ENCODE measurements at places on chromosomes 6 and 20. TPM values are rescaled to one million over a fixed set of nuclear protein-coding genes. Genes with fewer than 3 reads are reported as not detected.

CCN6 gene
- not detected for total RNA-seq

HMGCLL1 gene
- 5.0 TPM for total RNA-seq

DCDC2 gene
- not detected for total RNA-seq

KCNQ2 gene
- total RNA-seq = 39.5 TPM

ARFRP1 gene
- 32.6 TPM for total RNA-seq

HLA-DMA gene
- 11.9 TPM for total RNA-seq

SCRT2 gene
- total RNA-seq = not detected

HRH3 gene
- total RNA-seq = 1.7 TPM

GPR63 gene
- total RNA-seq = 18.2 TPM

OXT gene
- not detected for total RNA-seq

GRM1 gene
- total RNA-seq = 0.79 TPM

DNA sequence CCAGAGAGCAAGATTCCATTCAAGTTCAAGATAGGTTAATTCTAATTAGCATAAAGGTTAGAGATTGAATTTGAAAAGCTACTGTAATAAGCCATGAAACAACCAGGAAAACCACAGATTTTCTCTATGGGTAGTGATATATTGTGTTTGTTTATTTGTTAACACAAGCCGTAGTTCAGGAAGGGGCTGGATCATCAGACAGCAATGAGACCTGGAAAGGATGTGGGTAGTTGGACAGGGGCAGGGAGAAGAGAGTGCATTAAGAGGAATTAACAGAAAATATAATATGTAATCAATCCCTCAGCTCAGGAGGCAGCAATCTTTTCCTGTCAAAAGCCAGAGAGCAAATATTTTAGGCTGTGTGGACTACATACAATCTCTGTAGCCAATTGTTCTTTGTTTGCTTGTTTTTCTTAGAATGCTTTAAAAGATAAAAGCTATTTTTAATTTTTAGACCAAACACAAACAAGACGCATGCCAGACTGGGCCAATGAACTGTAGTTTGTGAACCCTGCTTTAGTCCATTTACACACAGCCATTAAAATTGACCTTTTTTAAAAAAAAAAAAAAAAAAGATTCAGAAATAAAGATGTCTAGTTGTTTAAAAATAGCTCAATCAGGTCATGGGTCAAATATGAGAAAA is 398.7 kb upstream of the MARCKS start:
- no peak overlapping the region for H3K27ac ChIP-seq
- H3K27me3 ChIP-seq = no peaks in the 10 kb centered on the region
- no peak overlapping the region for H3K4me3 ChIP-seq
- no peaks in the 10 kb centered on the region for H3K36me3 ChIP-seq

DNA sequence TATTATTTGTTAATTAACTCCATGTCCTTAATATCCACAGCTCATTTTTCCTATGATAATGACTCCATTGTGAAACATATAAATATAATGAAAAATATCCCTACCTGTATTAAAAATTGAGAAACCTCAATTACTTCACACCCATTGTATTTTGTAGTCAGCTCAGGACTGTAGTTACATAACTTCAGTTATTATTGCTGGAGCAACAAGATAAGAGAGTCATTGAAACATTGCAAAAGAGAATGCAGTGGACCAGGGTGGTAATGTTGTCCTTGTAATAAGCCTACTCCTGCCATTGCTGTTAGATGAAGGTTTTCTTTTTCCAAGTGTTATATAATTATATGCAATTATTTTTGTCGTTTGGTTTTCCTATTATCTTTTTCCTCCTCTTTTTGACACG is 184.4 kb downstream of the PRL start:
- H3K4me3 ChIP-seq = no peak overlapping the region
- H3K27me3 ChIP-seq = no peaks in the 10 kb centered on the region
- H3K36me3 ChIP-seq = no peaks in the 10 kb centered on the region
- H3K4me1 ChIP-seq = peaks cover 7% of the 10 kb centered on the region
- DNase-seq = no peak

GRCh38 chr20:8858181-8858787 is 210.6 kb upstream of the PLCB4 start:
- H3K4me3 ChIP-seq = no peak overlapping the region
- no peaks in the 10 kb centered on the region for H3K36me3 ChIP-seq
- peaks cover 22% of the 10 kb centered on the region for H3K4me1 ChIP-seq
- no peak for DNase-seq

DNA sequence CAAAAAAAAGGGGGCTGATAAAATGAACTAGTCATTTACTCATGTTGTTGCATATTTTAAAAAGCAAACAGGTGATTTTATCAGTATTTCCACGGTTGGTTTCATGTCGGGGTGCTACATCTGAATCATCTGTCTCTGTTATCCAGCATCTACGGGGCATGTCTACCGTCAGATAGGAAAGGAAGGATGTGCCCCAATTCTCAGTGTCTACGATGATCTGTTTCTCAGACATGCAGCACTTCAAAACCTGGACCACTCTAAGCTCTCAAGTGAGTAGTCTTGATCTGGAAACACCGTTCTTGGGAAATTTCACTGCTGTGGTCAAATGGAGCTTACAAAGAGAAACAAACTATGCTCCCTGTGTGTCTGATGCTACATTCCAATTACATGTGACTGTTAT is 240.3 kb upstream of the TAB2 start:
- no peaks in the 10 kb centered on the region for H3K36me3 ChIP-seq
- no peaks in the 10 kb centered on the region for H3K27me3 ChIP-seq

DNA sequence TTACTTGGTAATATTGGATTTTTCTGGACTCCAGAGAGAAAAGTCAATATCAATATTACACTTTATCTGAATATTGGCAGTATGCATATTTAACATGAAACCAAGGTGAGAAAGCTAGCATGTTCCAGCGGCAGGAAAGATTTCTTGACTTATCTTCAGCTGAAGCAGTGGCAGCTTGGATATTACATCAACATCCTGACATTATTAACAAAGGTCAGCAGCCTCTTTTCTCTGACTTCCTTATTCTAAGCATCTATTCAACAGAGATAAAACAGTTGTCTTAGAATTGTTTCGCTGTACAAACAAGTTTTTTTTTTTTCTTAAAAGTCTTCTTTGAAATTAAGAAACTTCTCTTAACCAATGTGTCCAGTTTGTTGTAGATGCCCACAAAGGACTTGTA is 11.8 kb downstream of the DCBLD1 start:
- no peak overlapping the region for H3K4me3 ChIP-seq
- H3K27ac ChIP-seq = no peak overlapping the region
- H3K4me1 ChIP-seq = no peaks in the 10 kb centered on the region

GRCh38 chr6:40358473-40359460 is 228.4 kb downstream of the LRFN2 start:
- H3K36me3 ChIP-seq = no peaks in the 10 kb centered on the region
- no peak for DNase-seq
- no peak overlapping the region for H3K27ac ChIP-seq
- no peaks in the 10 kb centered on the region for H3K27me3 ChIP-seq
- H3K4me1 ChIP-seq = peaks cover 5% of the 10 kb centered on the region

DNA sequence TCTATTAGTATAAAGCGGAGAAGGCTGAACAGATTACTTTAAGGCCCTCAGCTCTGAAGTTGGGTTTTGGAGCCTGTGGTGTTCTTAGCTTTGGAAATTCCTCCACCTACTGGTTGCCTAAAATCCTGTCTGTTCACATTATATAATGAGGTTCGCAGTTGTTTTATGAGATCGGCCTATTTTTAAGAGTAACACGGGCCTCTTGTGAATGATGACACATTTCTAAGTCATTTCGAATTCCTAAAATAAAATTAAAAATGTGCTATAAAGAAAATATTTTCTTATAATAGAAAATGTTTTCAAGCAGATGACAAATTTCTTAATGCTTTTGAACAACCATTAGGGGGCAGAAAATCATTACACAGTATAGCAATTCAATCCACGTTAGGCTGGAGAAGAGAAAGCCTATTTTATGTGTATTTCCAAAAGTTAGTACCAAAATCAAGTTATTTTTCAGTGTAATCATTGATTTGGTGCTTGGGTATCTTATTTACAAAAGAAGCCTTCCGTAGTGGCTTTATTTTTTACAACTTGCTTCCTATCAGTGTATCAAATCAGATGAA is 15.8 kb upstream of the FAM8A1 start:
- H3K27me3 ChIP-seq = no peaks in the 10 kb centered on the region
- H3K36me3 ChIP-seq = no peaks in the 10 kb centered on the region
- H3K4me1 ChIP-seq = no peaks in the 10 kb centered on the region
- DNase-seq = peak; percentile 74
- H3K4me3 ChIP-seq = peak overlapping the region; percentile 23

DNA sequence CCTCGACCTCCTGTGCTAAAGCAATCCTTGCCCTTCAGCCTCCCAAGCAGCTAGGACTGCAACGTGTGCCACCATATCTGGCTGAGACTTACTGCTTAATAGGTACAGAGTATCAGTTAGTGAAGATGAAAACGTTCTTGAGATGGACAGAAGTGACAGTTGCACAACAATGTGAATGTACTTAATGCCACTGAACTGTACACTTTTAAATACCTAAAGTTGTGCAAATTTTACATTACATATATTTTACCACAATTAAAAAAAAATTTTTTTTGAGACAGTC is 25.9 kb downstream of the NUDT3 start:
- H3K4me1 ChIP-seq = no peaks in the 10 kb centered on the region
- H3K4me3 ChIP-seq = no peak overlapping the region
- DNase-seq = no peak
- H3K27me3 ChIP-seq = no peaks in the 10 kb centered on the region

DNA sequence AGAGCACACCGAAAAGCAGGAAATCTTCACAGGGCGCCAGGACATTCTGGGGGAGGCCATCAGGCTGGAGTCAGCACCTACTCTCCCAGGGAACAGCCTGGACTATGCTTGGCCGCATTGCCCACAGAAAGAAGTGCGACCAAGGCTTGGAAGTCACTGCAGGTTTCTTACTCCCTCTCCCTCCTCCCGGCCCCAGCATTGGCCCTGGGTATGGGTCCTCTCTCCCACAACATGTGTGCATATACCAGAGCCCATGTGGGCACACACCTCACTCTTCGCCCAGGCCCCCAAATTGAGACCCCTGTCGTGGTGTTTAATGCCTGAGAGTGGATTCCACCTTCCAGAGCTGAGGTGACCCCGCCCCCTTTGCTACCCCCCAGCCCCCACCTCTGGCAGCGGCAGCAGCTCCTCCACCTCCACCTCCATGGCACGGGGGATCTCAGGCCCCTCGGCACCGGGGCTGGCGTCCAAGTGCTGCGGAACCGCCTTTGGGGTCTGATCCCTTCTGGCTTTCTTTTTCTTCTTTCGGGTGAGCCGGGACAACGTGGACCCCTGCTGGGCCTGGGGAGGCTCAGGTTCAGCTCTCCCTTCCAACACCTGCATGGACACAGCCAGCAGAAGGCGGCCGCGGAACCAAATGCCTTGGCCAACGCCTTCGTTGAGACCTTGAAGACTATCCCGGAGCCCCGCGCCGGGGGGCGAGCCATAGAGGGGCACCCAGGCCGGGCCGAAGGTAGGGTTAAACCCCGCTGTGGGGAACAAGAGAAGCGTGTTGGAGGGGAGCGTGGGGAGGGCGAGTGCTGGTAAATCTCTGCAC is 15.2 kb upstream of the SPAG4 start:
- no peaks in the 10 kb centered on the region for H3K36me3 ChIP-seq
- H3K27me3 ChIP-seq = peaks cover 53% of the 10 kb centered on the region
- peak overlapping the region; percentile 38 for H3K4me3 ChIP-seq
- DNase-seq = peak; percentile 38
- H3K27ac ChIP-seq = no peak overlapping the region

DNA sequence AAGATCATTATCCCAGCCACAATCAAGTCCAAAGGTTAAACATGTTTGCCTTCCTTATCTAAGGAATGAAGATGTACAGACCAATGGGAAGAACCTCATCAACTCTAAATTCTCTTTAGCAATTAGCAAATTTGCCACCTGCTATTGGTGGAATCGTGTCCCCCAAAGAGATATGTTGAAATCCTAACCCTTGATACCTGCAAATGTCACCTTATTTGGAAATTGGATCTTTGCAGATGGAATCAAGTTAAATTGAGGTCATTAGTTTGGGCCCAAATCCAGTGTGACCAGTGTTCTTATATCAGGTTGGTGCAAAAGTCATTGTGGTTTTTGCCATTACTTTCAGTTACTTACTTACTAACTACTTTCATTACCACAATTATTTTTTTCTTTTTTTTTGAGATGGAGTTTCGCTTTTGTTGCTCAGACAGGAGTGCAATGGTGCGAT is 31.3 kb downstream of the KLHL31 start:
- no peak for DNase-seq
- no peak overlapping the region for H3K4me3 ChIP-seq
- no peak overlapping the region for H3K27ac ChIP-seq
- no peaks in the 10 kb centered on the region for H3K27me3 ChIP-seq
- H3K36me3 ChIP-seq = no peaks in the 10 kb centered on the region

GRCh38 chr6:111354758-111355555 is 128.1 kb downstream of the REV3L start:
- no peak overlapping the region for H3K27ac ChIP-seq
- H3K4me3 ChIP-seq = no peak overlapping the region
- H3K4me1 ChIP-seq = no peaks in the 10 kb centered on the region
- peaks cover 20% of the 10 kb centered on the region for H3K36me3 ChIP-seq
- H3K27me3 ChIP-seq = no peaks in the 10 kb centered on the region

DNA sequence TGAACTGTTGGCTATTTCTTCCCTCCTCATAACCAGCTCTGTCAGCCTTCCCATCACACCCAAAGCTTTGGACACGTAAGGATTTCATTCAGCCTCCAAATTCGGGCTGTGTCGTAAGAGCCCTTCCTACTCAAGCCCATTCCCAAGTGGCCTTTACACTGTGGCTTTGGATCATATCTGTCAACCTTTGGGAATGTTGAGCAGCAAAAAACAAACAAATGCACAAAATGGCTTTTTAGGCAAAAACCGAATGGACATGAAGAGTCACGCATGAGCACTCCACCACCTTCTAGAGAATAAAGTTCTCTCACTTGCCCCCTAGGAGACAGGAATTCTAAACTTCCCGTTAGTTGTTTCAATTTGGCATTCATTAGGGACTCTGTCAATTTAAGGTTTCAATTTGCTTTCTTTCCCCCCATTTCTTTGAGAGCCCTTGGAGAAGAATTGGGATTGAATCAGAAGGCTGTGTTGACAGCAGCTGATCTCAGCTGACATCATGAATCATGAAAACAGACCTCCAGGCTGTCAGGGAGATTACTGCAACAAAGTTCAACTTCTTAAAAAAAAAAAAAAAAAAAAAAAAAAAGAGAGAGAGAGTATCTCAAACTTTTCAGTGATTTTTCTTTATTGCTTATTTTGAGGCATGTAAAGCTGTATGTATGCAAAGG is 110.3 kb downstream of the BCAS1 start:
- H3K27ac ChIP-seq = no peak overlapping the region
- DNase-seq = no peak
- H3K4me3 ChIP-seq = no peak overlapping the region
- H3K36me3 ChIP-seq = no peaks in the 10 kb centered on the region
- H3K27me3 ChIP-seq = no peaks in the 10 kb centered on the region

GRCh38 chr20:3045042-3045815 is 623 bp upstream of the MRPS26 start:
- no peaks in the 10 kb centered on the region for H3K27me3 ChIP-seq
- no peak for DNase-seq
- peak overlapping the region; percentile 85 for H3K4me3 ChIP-seq
- peaks cover 3% of the 10 kb centered on the region for H3K4me1 ChIP-seq

- H3K36me3 ChIP-seq = peaks cover 2% of the 10 kb centered on the region
- H3K4me1 ChIP-seq = peaks cover 6% of the 10 kb centered on the region
- H3K4me3 ChIP-seq = no peak overlapping the region
These were observed 10.1 kb downstream of the FIG4 start for GRCh38 chr6:109701221-109701620.

GRCh38 chr20:32301719-32302506 is 24.5 kb downstream of the KIF3B start:
- no peak for DNase-seq
- H3K27ac ChIP-seq = no peak overlapping the region
- H3K27me3 ChIP-seq = no peaks in the 10 kb centered on the region
- no peak overlapping the region for H3K4me3 ChIP-seq
- H3K4me1 ChIP-seq = no peaks in the 10 kb centered on the region

- no peak overlapping the region for H3K4me3 ChIP-seq
- H3K36me3 ChIP-seq = no peaks in the 10 kb centered on the region
- H3K27me3 ChIP-seq = no peaks in the 10 kb centered on the region
- H3K4me1 ChIP-seq = no peaks in the 10 kb centered on the region
These were observed 686.1 kb downstream of the HACE1 start for GRCh38 chr6:104173668-104174067.
